ENCODE measurements at places on chromosomes 5 and 9. TPM values are rescaled to one million over a fixed set of nuclear protein-coding genes. Genes with fewer than 3 reads are reported as not detected.

Gene PRDM12
- total RNA-seq: not detected

DNA sequence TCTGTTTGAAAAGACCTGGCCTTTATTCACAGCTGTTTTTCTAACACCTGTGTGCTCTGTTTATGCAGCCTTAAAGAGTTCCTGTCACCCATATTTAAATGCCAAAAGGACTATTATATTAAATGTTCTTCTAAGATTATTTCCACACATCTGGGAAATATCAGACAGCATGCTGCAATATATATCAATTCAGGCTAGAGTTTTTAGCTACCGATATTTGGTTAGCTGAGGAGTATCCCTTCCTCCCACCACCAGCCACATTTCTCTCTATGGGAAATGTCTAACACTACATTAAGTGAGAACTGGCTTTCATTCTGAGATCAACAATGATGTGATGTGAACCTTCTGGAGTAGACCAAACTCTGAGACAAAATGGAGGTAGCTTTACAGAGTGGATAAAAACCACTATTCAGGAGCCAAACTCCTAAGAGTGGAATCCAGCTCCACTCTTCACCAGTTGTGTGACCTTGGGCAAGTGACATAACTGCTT is 509.2 kb downstream of the ZNF608 start:
- DNase-seq: no peak

DNA sequence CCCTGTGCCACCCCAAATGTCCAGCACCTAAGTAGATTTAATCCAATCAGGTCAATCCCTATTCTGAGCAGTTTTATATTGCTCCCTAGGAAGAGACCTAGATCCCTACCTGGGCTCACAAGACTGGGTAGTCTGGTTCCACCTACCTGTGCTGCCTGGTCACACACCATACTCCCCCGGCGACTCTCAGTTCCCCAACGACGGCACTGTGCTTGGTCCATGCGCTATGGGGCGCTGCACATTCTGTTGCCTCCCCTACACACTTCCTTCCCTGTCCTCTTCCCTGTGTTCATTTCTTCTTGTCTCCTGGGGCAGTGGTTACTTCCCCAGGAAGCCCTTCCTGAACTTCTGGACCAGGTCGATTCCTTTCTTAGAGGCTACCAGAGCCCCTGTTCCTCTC is 109.9 kb upstream of the IL12B start:
- no peak for DNase-seq

- peak; percentile 51 for DNase-seq
Measured at GRCh38 chr5:127839496-127840197, 136.5 kb downstream of the CCDC192 start.

DNA sequence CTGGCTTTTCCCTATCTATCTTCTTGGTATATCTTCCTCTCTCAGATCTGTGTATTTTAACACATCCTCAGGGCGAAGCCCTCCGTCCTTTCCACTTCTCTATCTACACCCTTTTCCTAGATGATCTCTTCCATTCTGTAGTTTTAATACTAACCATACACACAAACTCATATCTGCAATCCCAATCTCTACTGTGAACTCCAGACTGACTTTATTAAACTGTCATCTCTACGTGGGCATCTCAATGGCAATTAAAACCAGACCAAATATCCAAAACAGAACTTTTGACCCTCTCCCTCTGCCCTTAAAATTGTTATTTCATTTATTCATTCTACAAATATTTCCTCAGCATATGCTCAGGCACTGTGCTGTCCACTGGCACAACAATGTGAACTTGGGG is 7.1 kb downstream of the FNIP1 start:
- no peak for DNase-seq

GRCh38 chr5:112933651-112934365 is 11.8 kb upstream of the REEP5 start:
- no peak for DNase-seq
